ENCODE measurements at places on chromosomes 11 and 22.
A peak's percentile ranks its signal among the peaks of the same experiment; 100 is the strongest.

- DNase-seq, result no peak
Observed at GRCh38 chr11:46039990-46040389, 81.3 kb downstream of the PHF21A start.

DNA sequence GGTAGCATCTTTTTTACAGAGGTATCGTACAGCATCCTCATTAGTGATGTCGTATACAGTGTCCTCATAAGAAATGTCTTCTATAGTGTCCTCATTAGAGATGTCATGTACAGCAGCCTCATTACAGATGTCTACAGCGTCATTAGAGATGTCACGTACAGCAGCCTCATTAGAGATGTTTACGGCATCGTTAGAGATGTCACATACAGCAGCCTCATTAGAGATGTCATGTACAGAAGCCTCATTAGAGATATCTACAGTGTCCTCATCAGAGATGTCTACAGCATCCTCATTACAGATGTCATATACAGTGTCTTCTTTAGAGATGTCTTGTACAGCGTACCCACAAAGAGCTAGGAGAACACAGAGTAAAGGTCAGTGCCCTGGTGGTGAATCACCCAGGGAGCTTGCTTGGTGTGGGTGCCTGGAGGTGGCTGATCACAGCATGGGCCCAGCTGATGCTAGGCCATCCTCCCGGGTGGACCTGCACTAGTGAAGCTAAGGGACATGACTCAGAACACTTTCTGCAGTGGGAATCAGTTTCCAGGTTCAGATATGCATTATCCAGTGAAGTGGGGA is 109.2 kb downstream of the IGLL1 start:
- no peak for DNase-seq

GRCh38 chr11:39412117-39412516 is 2047.3 kb downstream of the LRRC4C start:
- DNase-seq, result no peak

DNA sequence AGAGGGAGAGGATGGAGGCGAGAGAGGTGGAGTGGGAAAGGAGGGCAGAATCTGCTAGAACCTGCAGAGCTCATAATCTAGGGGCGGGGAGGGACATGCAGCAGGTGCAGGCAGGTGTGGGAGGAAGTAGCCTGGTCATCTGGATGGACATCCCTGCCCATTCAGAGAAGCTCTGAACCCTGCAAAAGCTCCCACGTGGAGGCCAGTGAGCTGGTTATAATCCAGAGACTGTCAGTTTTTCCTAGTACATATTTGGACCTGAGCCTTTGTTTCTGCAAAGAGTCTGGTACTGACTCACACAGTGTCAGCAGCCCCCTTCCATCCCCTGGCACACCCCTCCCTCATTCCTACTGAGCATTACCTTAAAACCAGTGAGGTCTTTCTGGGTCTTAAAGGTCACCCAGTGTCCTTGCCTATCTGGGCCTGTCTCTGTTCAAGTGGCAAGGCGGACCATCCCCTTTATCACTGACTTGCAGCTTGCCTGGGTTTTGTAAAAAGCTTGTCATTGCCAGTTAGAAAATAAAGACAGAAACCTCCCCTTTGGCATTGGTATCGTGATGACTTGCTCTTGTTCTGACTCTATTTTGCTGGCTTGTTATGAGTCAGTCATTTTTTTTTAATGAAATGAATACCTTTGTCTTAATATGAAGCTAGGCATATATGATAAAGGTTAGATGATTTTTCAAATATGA is 26.1 kb downstream of the PTPRJ start:
- no peak for DNase-seq

GRCh38 chr22:35712672-35713071 is 5.0 kb upstream of the APOL5 start:
- no peak for DNase-seq

DNA sequence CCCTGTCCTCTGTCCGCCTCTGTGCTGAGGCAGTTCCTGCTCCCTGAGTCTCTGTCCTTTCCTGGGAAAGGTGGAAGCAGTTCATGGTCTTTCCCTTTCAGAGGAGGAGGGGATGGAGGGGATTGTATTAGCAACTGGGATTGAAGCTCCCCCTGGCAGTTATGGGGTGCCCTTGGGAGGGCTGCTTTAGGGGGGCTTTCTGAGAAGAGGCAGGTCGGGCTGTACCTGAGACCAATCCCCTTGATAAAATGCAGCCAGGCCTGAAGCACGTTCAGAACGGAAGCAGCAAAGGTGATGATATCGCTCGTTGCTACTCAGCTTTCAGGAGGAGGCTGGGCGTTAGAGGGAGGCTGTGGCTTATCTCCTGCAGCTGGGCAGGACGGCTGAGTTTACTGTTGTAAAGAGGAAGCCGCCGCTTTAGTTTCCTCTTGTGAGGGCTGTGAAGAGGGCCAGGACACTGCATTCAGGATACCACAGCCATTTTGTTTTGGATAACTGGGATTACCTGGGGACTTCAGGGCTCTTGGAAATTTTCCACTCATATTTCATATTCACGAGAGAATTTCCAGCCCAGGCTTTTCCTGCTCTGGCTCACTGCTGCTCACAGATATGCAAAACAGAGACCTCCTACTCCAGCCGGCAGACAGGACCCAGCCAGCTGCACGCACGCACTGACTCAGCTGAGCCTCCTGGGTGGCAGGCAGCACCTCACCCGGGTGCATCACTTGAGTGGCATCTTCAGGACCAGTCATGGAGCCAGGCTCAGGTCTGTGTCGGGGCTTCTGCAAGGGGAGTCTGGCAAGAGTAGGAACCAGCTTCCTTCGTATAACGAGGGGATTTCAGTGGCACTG is 798 bp downstream of the AMPD3 start:
- DNase-seq, result peak; percentile 62

- no peak for DNase-seq
Observed at GRCh38 chr11:34236572-34236971, 121.2 kb downstream of the ABTB2 start.

DNA sequence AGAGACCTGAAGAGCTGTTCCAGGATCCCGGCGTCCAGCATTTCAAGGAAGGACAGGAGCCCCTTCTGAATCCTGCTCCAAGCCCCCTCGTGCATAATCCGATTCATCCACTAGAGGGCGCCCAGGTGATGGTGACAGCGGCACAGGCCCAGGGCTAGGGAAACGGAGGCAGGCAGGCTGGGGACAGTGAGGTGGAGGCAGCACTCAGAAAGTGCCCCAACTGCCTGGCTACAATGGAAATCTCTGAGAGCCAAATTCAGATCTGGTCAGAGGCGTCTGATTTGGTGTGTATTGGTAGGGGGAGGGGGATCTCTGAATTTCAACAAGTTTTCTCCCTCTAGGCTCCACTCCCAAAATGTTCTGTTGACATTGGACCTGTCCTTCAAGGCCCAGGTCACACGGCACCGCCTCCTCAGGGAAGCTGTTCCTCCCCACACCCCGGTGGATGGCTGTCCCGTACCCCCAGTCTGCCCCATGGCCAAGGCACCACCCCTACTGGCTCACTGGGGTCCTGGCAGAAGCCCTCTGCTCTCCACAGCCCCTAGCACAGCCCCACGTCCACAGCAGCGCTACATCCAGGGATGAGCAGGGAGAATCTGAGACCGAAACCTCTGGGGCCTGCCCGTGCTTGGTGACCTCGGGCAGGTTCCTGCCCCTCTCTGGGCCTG is 142.9 kb downstream of the CRYBB2 start:
- DNase-seq, result peak; percentile 47

- peak; percentile 63 for DNase-seq
Observed at GRCh38 chr11:107999759-108000455, 8.8 kb upstream of the CUL5 start.

GRCh38 chr11:19970944-19971343 is 189.3 kb downstream of the DBX1 start:
- DNase-seq, result no peak

GRCh38 chr11:84887055-84887629 is 740.0 kb downstream of the DLG2 start:
- DNase-seq, result no peak

GRCh38 chr11:71206186-71206585 is 46.2 kb downstream of the SHANK2 start:
- no peak for DNase-seq

- no peak for DNase-seq
Observed at GRCh38 chr11:46912526-46913150, 5.7 kb downstream of the LRP4 start.

GRCh38 chr22:39457198-39457555 is 365 bp downstream of the MGAT3 start:
- DNase-seq, result no peak

- DNase-seq, result no peak
Observed at GRCh38 chr11:9090488-9091043, 833 bp downstream of the SCUBE2 start.

DNA sequence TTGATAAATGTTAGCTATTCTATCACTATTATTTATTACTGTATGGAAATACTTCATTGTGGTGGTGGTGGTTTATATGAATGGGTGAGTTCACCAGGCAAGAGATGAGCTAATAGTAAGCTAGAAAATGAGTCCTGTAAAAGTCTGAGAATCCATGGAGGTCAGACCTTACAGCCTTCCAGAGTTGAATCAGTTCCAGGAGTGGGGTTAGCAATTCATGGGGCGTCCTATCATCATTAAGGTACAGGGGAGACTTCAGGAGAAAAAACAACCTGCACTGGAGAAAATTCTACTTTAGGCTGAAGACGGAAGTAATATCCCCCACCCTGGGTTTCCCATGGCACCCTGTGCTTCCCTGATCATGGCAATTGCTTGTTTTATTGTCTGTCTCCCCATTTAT is 6.5 kb downstream of the SYT13 start:
- no peak for DNase-seq

DNA sequence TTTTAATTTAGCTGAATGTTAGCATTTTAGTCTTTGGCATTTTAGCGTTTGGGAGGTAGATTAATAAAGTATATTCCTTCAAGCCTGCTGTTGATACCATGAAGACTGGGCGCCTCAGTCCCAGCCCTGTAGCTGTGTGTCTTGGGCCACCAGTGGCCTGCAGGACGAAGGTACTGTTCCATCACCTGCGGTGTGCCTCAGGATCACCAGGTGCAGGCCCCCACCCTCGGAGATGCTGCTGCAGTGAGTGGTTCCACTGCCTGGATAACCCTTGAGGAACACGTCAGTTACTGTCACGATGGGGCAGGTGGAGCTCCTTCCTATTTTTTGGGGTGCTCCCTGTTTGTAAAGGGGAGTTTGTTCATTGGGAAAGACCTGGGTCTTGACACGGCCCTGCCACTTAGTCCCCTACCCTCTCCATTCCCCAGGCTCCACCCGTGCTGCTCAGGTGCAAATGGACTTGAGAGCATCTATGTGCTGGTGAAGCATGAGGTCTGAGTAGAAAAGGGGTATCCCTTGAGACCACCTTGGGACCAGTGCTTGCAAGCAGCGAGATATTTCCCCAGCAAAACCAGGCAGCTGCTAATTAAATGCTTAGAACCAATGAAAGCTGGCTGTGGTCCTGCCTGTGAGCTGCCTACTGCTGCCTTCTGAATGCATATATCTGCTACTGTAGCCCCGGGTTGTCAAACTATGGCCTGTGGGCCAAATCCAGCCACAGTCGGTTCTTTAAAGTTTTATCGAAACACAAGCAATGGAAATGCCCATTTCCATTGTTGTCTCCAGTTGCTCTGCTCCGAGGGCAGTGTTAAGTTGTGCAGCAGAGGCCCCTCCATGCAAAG is 28.7 kb downstream of the INCENP start:
- no peak for DNase-seq

GRCh38 chr22:27808451-27809225 is 7.1 kb upstream of the MN1 start:
- no peak for DNase-seq

GRCh38 chr11:68442433-68442832 is 18.1 kb upstream of the PPP6R3 start:
- DNase-seq, result no peak

GRCh38 chr22:41237036-41237706 is 3.6 kb downstream of the CHADL start:
- no peak for DNase-seq
